ENCODE measurements at places on chromosomes 4 and X.

GRCh38 chrX:136303041-136303440 is 2.3 kb downstream of the ADGRG4 start:
- no peak for DNase-seq

DNA sequence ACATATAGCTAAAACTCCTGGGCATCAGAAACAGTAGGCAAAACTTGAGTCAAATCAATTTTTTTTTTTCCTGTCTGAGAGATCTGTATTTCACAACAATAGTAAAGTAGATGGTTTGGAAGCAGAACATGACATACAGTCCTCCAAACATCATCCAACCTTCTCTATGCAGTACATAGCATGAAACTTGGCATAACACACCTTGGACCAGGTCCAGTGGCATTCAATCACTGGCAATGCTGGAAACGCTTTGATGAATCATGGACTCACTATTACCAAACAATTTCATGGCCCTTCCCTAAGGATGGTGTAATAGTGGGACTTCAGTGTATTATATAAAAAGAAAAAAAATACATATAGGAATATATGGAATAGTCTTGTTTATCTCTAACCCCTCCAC is 154.6 kb downstream of the FMR1NB start:
- no peak for DNase-seq

DNA sequence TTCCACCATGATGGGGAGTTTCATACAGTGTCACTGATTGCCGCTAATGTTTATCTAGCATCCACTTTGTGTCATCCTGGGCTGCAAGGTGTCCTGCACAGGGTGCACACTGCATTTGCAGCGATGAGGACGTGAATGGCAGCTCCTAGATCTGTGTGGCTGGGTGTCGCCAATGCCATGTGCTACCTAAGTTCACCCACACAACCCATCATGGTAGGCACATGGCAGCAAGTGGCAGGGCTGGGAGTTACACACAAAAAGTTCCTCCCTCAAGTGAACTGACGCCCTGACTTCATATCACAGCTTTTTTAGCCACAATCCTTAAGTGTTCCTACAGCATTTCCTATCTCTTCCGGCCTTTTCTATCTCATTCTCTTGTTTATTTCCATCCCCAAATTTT is 45.9 kb upstream of the SPRY1 start:
- DNase-seq, result no peak

- no peak for DNase-seq
Observed at GRCh38 chrX:40106676-40107290, 9.0 kb upstream of the BCOR start.

DNA sequence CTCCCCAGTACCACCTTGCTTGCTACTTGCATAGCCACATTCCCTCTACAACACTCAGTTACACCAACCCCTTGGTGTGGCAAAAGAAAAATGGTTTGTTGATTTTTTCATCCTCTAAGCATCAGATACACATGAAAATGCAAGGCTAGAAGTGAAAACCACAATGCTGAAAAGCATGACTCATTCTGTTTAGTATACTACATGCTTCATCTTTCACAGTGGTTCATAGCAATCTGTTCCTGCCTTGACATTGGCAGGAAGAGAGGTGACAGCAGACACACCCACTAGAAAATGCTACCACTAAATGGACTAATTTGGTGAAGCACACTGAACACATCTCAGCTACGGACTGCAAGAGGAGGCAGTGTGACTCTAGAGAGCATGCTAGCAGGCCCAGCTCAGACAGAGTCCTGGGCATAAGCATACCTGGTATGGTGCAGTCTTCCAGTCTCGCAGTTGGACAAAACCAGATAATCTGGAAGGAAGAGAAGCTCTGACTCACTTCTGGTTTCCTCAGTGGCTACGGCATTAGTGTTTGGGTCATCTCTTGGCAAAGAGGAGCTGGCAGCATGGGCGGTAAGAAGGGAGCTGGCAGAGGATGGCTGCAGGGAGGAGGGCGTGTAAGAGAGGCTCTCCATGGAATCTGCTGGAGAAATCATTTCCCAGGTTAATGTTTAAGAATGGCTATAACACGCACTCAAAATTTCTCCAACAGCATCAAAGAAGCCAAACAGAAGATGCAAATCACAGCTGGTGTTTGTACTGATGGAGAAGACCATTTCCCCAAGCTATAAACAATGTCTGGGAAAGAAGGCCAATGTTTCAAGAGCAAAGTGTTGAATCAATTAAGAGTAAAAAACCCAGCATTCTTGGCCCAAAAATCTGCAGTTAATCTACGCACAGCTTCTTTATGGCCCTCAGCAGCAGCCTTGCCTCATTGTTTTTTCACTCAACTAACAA is 37.8 kb downstream of the GAB3 start:
- no peak for DNase-seq

GRCh38 chrX:40503094-40503493 is 77.7 kb upstream of the ATP6AP2 start:
- no peak for DNase-seq

GRCh38 chr4:28973587-28974350 is 1746.4 kb upstream of the PCDH7 start:
- no peak for DNase-seq

GRCh38 chr4:48472794-48473193 is 10.3 kb upstream of the SLC10A4 start:
- no peak for DNase-seq

DNA sequence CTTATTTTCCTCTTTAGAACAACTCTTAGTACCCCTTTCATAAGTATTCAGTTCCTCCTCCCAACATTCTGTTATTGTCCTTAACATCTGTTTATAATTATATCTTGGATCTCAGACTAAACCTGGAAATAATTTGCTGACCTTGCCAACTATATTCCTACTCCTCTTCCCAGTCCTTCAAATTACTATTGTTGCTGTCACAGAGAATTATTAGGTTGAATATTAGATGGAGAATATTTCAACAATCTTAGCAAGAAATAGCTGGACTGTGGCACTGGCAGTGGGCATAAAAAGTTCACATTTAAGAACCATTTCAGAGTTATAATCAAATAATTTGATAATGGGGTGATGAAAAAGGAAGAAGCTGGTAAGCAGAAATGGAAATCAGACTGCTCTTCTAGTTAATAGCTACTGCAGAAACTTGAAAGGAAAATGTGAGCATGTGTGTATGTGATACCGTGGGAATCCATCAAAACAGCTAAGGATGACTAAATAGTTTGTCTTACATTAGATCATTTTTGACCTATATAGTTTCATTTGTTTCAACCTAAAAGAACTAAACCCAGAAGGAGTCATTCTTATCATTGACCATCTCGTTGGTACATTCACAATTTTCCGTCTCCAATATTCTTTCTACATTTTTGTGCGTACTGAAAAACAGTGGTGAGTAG is 43.3 kb upstream of the PRDM8 start:
- no peak for DNase-seq

DNA sequence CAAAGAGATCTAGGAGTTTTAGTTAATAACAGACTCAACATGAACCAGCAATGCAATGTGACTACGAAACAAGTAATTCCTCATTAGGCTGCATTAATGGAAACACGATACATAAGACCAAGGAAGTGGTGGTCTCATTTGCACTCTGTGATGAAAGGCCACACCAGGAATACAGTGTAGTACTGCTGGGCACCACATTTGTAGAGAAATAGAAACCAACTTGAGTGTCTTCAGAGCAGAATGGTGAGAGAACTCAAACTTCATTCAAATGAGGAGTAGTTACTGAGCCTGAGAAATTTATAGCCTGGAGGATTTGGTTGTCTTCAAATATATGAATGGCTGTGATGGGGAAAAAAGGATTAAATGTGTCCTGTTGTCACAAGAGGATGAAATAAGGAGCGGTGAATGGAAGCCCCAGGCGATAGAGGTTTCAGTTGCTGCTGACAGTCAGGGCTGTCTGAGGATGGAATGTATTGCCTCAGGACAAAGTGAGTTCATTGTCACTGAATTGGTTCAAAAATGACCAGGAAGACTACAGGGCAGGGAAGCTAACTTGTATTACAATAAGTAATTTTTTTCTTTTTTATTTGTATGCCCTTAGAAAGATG is 50.9 kb downstream of the NFKB1 start:
- no peak for DNase-seq

DNA sequence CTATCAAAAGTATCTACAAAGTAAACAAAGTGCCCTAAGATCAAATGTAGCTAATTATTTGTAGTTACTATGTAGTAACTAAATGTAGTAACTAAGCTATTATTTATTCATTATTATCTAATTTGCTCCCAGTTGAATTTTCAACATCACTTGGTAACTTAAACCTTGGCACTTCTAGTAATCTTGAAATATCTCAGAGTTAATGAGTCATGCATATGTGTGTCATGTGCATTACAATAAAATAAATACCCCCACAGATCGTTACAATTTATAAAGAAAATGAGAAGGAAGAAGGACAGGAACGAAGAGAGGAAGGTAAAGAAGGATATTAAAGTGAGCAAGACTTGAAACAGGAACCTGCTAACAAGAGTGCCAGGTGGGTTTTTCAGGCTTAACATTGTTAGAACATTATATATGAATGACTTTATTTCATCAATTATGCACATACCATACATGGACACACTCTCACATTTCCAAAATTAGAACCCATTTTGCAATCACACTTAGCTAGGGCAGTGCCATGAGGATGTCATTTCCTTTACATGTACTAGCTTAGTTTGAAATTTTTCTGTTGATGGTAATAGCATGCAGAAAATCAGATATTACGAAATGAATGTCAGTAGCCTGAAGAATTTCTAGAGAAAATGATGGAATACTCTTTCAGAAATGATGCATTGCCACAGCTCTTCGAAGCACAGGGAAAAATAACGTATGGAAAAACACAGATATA is 1670.4 kb upstream of the AGA start:
- DNase-seq, result no peak

GRCh38 chr4:10534820-10535219 is 77.6 kb upstream of the ZNF518B start:
- DNase-seq, result no peak

- DNase-seq, result no peak
Observed at GRCh38 chrX:133391111-133391510, 24.2 kb downstream of the GPC4 start.

GRCh38 chrX:13376857-13377549 is 57.1 kb upstream of the ATXN3L start:
- DNase-seq, result no peak

GRCh38 chr4:161279095-161279494 is 884.7 kb downstream of the FSTL5 start:
- DNase-seq, result no peak

DNA sequence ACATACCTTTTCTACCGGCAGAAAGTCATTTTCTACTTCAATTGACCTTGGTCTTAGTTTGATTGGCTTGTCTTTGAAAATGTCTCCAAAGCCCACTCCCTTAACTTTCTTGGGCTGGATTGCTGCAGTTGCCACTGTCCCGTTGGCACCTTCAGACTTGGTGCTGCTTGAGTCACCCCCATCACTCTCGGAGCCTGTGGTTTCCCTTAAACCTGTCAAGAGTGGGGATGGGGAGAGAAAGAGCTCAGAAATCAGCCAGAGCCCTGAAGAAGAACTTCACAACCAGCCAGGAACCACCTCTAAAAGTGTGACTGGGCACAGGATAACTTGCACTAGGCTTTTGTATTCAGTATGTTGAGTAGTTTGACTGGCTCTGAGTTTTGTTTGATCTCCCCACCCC is 168.5 kb upstream of the MAP3K15 start:
- DNase-seq, result no peak

GRCh38 chr4:17807446-17807845 is 3.1 kb downstream of the DCAF16 start:
- DNase-seq, result no peak

GRCh38 chrX:13373027-13373426 is 53.2 kb upstream of the ATXN3L start:
- no peak for DNase-seq

- DNase-seq, result no peak
Observed at GRCh38 chr4:102334624-102335023, 10.7 kb downstream of the SLC39A8 start.

DNA sequence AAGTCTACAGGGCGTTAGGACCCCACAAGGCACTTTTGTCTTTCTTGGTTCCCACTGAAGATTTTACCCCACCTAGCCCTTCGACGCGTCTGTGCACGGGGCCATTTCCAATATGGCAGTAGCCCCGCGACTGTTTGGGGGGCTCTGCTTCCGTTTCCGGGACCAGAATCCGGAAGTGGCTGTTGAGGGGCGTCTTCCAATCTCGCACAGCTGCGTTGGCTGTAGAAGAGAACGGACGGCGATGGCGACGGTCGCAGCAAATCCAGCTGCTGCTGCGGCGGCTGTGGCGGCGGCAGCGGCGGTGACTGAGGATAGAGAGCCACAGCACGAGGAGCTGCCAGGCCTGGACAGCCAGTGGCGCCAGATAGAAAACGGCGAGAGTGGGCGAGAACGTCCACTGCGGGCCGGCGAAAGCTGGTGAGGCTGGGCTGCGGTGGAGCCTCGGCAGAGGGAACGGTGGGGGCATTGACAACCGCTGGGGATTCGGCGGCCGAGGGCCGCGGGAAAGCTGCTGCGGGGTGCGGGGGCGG is at the start of gene USP11:
Gene USP11, plus strand, starts transcription at position 207 of the 530 bp plus-strand sequence. Its CDS starts 35 bp downstream, at position 242.
- peak; percentile 48 for DNase-seq

DNA sequence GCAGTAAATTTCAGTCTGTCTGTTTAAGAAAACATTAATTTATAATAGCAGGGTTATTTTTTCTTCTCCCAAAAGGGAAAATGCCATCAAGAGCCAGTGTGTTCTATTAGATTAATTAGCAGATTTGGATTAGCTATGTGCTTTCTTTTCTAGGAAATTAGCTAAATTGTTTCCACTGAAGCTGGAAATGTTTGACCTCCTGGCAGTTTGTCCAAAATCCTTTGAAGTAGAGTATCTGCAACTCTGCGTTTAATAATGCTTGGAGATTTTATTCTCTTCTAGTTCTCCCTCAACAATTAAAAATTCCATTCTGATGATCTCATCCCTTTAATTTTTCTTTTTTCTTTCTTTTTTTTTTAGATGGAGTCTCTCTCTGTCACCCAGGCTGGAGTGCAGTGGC is 27.1 kb upstream of the HOPX start:
- DNase-seq, result no peak

- DNase-seq, result no peak
Observed at GRCh38 chr4:150332086-150332485, 249.9 kb upstream of the MAB21L2 start.

GRCh38 chr4:98630737-98631454 is 27.5 kb downstream of the TSPAN5 start:
- peak; percentile 37 for DNase-seq

- DNase-seq, result peak; percentile 19
Observed at GRCh38 chr4:30716158-30716557, 4.0 kb upstream of the PCDH7 start.

DNA sequence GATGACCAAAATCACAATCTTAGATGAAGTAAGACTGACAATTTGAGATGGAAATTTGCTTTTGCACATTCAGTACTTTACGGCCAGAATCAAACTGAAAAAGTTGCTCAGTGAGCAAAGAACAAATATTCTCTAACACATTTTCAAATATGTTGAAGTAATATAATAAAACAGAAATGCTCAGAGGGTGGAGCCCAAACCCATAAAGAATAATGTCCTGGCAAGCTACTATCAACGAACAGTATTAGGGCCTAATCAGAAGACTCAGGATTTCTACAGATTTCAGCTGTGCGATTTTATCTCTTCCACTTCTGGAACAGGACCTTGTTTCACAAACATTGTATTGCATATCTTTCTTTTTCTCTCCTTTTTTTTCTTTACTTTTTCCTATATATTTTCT is 505.0 kb downstream of the TECRL start:
- no peak for DNase-seq

- DNase-seq, result no peak
Observed at GRCh38 chr4:175927121-175927520, 115.1 kb upstream of the GPM6A start.

- no peak for DNase-seq
Observed at GRCh38 chr4:41217374-41217773, 3.0 kb upstream of the APBB2 start.

All from iPS-NIHi11 (cell line).